ENCODE measurements at places on chromosomes 7 and 10.

GRCh38 chr10:88017781-88018180 lies 154.4 kb downstream of the PTEN start:
- no peak for DNase-seq

DNA sequence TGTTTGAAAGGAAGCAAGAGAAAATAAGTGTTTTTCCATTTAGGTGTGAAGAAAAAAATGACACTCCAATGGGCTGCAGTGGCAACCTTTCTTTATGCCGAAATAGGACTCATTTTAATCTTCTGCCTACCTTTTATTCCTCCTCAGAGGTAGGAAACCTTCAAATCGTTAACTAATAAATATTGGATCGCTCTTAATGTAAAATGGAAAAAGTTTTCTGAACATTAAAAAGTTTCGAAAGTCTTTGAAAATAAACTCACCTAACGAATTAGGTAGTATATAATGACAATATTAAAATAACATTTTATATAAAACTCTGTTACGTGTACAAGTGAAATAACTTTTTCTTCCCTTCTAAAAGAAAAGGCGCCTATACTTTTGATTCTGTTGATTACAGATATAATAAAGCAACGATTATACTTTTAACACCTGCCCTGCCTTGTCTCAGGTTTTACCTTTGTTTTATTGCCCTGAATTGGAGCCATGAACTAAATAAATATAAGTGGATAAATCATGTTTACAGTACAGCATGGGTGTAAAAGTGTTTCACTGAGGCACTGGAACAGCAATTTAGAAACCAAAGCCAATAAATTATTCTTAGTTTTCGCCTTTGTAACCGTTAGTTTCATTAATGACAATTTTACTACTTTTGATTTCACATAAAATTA lies 804 bp downstream of the BCAP29 start:
- DNase-seq, result no peak

DNA sequence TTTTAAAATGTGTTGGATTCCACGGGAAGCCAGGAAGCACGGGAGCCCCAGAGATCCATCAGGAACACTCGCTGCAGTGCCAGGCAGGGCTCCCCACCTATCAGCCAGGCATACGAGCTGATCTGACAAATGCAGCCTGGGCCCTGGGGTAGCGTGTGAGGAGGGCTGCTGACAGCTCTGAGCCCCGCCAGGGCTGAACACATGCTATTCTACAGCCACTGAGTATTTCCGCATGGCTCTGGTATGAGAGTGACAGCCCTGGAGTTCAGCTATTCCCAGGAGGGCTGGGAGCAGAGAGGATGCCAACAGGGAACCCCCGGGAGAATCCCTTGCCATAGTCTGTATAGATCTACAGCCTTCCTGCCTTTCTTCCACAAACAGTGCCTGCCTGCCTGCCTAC lies 237.3 kb upstream of the ZMIZ1 start:
- no peak for DNase-seq

DNA sequence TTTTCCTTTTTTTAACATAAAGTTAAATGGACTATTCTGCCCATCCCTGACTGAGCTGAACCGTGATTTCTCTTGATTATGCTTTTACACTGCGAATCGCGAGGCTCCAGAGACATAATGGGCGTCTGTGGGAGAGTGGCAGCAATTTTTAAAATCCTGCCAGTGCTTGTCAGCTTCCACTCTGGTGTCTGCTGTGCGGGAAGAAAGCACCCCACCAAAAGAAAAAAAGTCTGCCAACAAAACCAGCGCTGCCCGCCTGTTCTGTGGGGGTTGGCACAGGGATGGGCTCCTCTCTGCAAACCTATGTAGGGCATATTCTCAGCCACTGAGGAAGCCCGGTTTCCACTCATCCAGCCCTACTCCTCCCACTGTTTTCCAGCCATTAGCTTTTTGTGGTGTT lies 592.3 kb upstream of the GALNT17 start:
- no peak for DNase-seq

- DNase-seq, result no peak
Observed at GRCh38 chr7:117190746-117191435, 132.0 kb downstream of the WNT2 start.
